ENCODE measurements at places on chromosomes 1 and 21. TPM values are rescaled to one million over a fixed set of nuclear protein-coding genes. Genes with fewer than 3 reads are reported as not detected.

The KLHDC7A gene
- not detected for total RNA-seq

The CFHR5 gene
- total RNA-seq = not detected

The KLF17 gene
- total RNA-seq = not detected

The CATSPERE gene
- 1.2 TPM for total RNA-seq

DNA sequence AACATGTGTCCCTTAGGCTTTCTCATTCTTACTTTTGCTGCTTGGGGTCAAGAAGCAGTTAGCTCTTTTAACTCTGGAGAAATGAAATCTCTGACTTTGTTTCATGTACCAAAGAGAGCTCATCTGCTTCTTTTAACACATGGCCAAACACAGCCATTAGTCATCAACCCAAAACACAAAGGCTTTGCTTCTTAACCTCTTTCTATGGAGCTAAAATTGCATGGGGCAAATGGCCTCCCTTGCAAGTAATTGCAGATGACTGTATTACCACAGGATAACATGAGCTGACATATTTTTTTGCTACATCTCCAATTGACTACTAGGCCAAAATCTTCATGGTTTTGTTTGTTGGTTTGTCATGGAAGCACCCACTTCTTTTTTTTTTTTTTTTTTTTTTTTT is 300.9 kb downstream of the BRINP3 start:
- DNase-seq = no peak

- DNase-seq = no peak
These were observed 443.0 kb downstream of the PTPRU start for GRCh38 chr1:29679316-29679715.

DNA sequence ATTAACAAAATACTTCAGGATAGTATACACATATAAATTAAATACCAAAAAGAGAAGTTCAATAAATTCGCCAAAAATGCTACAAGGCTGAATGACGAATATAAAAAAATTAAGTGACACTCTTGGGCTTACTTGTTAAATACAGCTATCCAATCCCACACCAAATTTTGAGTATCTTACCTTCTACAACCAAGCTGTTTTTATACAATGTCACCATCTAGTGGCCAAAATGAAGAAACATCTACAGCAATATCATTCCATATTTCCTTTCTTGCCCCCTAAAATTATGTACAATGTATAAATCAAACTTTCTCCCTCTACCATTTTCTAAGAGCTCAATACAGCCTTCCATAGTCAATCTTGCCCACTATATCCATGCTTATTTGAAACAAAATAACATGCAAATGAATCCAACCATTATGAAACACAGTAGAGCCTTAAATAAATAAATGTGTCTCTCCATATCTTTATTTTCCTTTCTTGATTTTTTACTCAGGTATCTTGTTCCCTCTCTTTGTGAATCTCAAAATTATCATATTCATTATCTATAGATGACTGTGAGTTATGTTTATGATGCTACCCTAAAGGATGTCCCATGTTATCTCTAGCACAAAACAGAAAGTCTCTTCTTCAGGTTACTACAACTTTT is 86.3 kb downstream of the ACBD6 start:
- DNase-seq = no peak

DNA sequence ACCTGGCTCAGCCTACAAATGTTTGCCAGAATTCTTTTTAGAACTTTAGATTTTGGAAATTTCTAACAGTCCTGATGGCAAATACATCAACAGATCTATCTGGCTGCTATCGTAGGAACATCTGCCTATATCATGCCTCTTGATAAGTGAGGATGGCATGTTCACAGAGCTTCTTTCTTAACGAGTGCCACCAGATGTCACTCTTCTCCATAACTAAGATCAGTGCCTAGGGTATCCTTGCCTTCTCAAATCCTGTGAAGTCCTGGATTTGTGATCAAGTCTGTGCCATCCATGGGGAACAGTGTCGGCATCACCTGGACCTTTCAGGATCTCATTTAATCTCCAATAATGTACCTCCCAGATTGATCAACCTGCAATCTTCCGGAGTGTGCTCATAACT is 36.5 kb upstream of the CD5L start:
- DNase-seq = no peak

DNA sequence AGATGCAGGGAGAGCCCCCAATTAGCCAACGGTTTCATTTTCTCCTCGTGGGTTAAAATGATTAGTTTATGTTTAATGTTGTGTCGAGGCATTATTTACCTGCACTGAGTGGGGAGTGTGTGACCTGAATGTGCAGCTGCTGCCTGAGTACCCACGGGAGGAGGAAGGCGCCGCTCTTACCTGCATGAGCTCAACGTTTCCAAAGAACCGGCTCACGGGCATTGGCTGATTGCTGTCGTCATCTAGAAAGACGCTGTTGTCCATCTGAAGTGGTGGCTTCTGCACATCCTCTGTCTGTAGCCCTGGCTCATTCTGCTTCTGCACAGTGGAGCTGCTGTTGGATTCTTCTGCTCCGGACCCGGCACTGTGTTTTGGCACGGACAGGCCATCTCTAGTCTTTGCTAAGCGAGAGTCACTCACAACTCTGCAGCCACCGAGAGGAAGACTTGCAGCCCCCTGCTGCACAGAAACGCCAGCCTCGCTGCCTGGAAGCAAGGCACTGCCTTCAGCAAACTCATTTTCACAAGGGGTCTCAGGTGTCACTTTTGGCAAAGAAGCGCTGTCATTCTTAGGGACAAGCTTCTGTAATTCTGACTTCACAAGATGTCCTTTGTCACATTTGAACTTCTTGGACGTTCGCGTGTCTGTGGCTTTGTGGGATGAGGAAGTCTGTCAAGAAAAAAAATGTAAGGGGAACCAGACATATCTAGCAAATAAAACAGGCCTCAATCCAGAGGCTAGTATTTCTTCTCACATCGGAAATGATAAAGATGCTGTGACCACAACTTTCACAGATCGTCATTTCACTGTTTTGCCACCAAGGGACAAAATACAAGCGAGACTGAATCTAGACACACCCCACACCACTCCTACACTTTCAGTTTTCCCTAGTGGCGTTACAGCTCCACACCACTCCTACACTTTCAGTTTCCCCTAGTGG is 9.4 kb downstream of the C1orf174 start:
- no peak for DNase-seq

All from PC-9 (cell line).